Stimulated activated CD8-positive, alpha-beta memory T cell treated with anti-CD3 and anti-CD28 coated beads, Interleukin-7, amount 100 ng/mL, for 1 hour (primary cell): ENCODE measurements at places on chromosomes 4 and X.

- no peak for DNase-seq
These were observed 37.3 kb downstream of the KLHL15 start for GRCh38 chrX:23989689-23990088.

DNA sequence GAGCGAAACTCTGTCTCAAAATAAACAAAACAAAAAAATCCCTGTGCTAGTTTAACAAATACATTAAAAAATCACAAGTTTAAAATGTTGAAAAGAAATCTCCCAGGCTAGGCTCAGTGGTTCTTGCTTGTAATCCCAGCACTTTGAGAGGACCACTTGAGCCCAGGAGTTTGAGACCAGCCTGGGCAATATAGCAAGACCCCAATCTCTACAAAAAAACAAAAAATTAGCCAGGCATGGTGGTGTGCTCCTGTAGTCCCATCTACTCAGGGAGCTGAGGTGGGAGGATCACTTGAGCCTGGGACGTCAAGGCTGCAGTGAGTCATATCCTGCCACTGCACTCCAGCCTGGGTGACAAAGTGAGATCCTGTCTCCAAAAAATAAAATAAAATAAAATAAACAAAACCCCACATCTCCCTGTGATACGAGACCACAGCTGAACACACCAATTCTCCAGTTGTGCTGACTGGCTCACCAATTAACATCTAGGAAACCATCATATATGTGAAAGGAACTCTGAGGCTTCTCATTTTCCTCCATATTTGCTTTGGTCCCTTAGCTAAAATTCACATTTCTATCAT lies 7.3 kb downstream of the RPS4X start:
- no peak for DNase-seq

DNA sequence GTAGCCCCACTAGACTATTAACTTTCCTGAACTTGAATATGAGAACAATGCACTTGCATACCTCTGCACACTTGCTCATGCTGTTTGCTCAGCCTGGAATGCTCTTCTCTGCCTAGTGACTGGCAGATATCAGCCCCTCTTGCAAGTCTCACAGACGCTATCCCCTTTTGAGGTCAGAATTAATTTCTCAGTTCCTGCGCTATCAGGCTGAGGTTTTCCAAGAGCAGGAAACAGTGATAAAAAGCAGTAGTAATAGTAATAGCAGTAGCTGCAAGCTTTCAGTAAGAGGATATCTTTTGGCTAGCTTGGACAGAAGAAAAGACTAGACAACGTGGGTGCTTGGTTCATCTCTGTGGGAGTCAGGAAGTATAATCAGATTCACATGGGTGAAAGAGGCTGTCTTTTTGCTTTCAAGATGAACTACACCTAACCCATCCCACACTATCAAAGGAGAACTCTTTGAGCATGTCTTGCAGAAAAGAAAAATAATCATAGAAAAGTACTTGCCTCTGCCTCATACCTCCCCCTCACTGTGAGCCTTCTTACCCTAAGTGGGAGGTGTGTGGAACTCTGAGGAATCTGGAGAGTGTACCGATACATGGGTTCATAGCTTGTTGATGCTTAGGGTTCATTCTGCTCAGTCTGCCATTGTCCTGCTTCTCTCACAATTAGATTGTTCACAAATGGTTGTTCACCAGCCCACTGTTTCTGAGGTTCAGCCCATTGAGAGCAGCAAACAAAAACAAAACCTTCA lies 11.3 kb upstream of the DRP2 start:
- no peak for DNase-seq

DNA sequence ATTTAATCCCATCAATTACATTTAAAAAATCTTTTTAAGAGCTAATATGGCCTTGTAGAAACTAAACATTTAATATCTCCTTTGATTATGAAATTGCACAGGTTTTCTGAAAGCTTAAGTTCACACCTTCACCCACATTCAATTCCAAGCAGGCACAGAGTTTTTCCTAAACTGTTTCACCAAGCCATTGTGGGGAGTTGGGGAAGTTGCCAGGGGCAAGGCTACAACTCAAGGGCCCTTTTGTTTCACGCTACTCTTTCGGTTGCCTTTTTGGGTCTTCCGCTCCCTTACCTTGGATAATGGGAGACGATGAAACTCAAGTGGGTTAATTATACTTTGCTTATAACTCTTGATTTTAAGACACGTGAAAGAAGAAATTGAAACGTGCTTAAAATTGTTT lies 33.3 kb downstream of the APBB2 start:
- DNase-seq: no peak

- DNase-seq: no peak
These were observed 172.0 kb downstream of the FBXO8 start for GRCh38 chr4:174111422-174111821.

DNA sequence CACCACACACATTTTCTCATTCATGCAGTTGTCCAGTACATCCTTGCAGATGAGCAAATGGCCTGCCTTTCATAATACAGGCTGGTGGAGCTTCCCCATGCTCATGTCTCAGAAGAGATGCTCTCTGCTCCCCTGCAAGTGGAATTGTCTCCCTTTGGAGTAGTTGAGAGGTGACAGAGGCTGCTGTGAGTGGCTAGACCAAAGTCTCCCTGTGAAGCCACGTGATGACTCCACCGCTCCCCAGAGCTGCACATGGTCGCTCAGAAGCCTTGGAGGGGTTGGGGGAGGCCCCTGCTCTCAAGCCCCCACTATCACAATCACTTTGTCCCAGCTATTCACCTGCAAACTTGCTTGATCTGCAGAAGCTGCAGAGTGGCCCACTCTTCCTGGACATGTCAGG lies 1.5 kb upstream of the GPR78 start:
- no peak for DNase-seq

- no peak for DNase-seq
These were observed 51.6 kb downstream of the TRMT44 start for GRCh38 chr4:8492174-8492573.

- no peak for DNase-seq
These were observed at the start of gene TMPRSS11F for GRCh38 chr4:68129793-68130192. TSS of gene TMPRSS11F (minus strand) at chr4:68129869. CDS start at chr4:68129820, 49 bp downstream.

GRCh38 chrX:2325076-2325784 lies 175.5 kb downstream of the DHRSX start:
- DNase-seq: no peak

DNA sequence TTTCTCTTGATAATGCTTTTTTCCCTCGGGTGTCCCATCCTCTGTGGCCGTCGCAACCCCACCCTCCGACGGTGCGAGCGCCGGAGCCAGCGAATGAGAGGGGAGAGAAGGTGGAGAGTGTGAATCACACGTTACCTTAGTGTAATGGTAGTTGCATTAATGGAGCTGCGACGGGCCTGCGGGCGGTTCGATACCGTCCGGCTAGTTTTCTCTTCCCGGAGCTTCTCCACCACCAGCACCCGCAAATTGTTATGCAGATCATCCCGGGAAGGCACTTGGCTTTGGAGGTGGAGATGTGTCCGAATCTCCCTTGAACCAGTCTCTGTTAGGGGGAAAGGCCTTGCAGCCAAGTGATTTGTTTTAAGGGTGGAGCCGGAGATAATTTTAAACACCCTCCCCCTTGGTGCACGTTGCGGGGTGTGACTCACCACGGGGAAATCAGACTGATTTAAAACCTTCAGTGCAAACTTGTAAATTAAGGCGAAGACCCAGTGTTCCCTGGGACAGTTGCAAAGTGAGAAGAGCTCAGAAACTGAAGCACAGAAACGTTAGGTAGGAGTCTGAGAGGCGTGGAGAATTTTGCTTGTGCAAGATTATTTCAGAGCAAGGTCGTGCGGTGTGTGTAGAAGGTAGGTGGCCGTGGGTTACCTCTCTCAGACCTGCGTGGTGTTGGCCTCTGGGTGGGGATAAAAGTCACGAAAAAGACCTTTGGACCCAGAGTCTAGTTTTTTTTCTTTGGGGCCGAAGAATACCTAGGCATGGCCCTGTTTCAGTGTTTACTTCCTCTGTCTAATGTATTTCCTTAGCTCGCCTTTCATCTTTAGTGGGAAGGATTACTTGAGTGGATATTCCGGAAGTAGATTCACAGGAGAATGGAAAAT lies 1.3 kb downstream of the AFF1 start:
- peak; percentile 53 for DNase-seq
